Erythroblast (primary cell): ENCODE measurements at places on chromosomes 16 and 17.

DNA sequence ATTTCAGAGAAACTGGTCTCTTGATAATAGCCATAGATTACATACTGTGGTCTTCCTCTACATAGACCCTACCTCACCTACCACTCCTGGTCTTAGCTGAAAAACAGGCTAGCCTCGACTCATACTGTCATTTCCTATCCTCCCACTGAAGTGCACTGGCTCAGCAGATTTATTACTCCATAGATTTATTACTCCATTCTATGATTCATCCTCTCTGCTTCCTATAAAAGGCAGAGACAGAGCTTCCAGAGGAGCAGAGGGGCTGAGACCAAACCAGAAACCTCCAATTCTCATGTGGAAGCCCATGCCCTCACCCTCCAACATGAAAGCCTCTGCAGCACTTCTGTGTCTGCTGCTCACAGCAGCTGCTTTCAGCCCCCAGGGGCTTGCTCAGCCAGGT is at the start of gene CCL7:
Gene CCL7 (plus strand): TSS at position 253 of the 400 bp plus-strand sequence. CDS start 70 bp downstream, at position 323.
- DNase-seq = no peak

- DNase-seq = peak; percentile 17
These were observed 2.4 kb downstream of the OSGIN1 start for GRCh38 chr16:83955218-83956130.

DNA sequence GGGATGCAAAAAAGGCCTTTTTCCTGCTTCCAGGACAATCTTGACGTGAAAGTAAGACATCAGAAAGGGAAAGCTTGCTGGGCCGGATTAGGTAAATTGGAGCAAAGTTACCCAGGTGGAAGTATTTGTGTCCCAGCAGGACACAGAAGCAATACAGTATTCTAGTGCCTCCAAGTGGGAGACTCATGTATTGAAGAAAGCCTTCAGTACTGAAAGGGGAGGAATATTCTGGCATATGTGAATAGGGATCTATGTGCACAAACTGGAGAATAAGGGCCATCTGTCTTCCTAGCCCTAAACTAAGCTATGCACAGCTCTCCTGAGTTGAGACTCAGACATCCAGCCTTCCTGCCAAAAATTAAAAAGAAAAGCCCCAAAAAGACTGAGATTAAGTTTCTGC is 327.3 kb upstream of the CDH8 start:
- DNase-seq = no peak

DNA sequence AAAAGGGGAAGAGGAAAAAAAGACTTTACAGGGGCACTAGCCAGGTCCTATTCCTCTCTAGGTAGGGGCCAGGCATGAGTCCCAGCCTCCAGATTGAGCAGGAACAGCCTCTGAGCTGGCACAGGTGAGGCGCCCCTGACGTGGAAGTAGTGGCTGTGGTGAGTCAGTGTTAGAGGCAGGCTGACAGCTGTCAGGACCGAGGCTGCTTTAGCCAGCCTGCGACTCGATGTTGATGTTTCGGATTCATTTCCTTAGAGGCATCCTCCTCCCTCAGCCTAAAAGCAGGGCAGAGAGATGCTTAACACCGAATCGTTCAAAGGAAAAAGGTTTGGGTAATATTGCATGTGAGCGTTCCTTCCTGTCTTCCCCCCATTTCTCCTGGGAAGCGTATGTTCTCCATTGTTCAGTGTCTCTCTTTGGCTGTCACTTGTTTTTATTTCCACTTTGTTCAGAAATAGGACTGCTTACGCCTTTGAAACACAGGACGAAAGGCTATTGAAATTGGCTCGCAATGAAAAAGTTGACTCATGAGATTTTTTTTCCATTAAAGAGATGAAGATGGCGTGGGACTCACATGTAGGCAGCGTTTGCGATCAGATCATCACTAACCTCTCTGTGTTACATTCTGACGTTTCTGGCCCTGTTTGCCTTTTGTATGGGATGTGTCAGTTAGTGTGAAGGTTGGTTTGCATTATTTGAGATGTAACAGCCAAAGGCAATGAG is 1.3 kb downstream of the KIAA0513 start:
- DNase-seq = no peak

- no peak for DNase-seq
These were observed 769.1 kb upstream of the CDH8 start for GRCh38 chr16:62805221-62805857.

GRCh38 chr17:16924696-16925440 is 47.0 kb downstream of the TNFRSF13B start:
- DNase-seq = no peak

DNA sequence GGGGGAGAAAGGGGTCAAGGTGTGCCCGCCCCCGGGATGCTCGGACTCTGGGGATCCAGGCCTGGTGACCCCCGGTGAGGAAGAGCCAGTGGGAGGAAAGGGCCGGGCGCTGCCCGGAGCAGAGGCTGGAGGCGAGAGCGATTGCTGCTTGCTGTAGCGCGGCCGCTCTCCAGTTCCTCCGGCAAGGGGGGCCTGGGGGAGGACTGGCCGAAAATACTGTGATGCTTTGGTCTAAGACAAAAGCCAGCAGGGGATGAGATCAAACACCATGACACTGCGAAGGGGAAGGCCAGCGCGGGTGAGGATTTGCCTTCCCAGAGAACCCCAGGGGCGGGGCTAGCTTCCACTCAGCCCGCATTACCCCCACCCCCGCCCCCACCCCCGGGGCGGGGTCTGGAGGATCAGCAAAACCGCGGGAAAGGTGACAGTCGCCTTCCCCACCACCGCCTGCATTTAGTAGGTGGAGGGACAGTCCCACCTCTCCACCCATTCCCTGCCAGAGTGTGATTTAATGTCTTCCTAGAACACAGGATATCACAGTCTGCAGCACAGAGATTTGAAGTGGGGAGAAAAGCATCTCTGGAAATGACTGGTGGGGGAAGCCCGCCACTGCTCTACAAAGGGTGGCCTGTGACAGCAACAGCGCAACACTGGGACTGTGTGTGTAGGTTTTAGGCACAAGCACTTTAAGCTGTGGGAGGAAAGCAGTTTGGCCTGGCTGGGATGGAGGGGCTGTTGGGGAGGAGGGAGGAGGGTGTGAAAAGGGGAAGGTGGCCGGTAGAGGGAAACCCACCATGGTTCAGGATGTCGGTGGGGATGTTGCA is 25.7 kb downstream of the MRC2 start:
- peak; percentile 41 for DNase-seq

GRCh38 chr17:37373530-37374159 is 2.1 kb upstream of the C17orf78 start:
- DNase-seq = peak; percentile 78

GRCh38 chr16:53465606-53466280 is 31.5 kb downstream of the RBL2 start:
- peak; percentile 86 for DNase-seq

- DNase-seq = no peak
These were observed 49.0 kb upstream of the CHMP6 start for GRCh38 chr17:80942423-80943345.

DNA sequence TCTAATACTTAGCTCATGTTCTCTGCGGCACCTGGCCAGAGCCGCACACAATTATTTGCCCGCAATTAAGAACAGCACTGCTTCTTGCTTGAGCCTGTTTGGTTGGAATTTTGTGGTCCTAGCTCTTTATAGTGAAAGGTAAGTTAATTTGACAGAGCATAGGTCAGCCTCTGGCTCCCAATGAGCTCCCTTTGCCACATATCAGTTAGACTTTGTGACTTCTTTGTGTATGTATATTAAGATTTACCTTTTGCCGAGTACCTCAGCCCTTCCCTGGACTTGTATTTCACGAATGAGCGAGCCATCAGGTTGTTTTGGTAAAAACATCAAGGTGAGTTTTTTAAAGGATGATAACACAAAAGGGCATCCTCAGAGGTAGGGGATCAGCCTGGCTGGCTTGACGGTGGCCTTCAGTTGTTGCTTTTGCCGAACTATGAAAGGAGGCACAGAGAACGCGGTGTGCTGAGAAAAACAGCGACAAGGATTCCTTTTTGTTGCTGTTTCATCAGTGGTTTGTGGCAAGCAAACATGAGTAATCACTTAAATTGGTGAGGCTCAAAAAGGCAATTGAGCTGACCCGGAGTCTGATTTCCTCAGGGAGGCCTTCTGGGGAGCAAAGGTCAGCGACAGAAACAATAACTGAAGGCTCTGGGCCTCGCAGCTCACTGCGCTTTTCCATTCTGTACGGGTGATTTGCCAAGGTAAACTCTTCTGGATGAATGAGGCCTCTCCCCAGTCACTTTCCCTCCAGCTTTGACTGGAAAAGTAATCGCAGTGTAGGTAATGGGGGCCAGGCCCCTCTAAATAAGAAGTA is 163.6 kb downstream of the HS3ST3A1 start:
- DNase-seq = no peak

DNA sequence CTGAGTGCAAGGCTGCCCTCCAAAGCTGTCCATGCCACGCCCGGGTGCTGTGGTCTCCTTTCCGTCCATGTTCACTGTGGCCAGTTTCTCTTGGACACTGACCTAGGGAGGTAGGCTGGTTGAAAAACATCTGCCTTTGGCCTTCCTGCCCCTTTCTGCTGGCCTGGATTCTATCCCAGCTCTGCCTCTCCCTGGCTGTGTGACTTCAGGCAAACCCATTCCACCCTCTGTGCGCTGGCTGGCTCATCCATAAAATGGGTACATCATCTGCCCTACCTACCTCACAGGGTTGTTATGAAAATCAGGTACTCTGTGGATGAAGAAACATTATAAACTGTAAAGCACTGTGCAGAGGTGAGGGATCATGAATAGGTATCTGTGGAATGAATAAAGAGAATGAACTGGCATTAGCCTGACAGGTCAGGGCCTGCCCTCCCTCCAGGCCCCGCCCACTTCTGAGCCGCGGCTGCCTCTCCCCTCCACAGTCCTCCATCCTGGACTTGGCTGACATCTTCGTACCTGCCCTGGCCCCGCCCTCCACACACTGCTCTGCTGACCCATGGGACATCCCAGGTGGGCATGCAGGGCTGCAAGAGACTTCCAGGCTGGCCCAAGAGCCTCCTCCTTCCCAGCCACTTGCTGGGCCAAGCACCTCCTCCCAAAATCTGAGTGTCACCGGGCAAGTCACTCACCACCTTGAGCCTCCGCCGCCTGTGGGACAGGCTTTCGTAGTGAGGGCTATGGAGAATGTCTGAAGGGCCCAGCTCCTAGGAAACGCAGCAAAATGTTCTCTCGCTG is 7.0 kb upstream of the SPATA20 start:
- peak; percentile 24 for DNase-seq

DNA sequence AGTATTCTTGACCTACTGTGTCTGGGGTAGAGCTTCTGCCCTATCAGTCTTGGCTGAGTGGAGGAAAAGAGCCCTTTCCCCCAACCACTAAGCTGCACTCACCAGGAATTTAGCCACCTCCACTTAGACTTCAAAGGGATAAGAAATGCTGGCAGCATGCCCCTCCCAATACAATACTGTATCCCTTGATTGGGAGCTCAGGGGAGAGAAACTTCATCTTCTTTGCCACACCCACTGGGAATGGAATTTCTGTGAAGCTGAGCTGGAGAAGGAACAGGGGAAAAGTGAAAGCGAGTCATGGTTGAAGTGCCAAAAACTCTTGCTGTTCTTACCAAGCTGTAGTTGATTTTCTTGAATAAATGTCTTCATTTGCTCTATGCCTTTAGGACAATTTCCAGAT is 68.8 kb downstream of the CEP112 start:
- DNase-seq = no peak

- DNase-seq = peak; percentile 75
These were observed 189.2 kb upstream of the AXIN2 start for GRCh38 chr17:65750631-65751115.

DNA sequence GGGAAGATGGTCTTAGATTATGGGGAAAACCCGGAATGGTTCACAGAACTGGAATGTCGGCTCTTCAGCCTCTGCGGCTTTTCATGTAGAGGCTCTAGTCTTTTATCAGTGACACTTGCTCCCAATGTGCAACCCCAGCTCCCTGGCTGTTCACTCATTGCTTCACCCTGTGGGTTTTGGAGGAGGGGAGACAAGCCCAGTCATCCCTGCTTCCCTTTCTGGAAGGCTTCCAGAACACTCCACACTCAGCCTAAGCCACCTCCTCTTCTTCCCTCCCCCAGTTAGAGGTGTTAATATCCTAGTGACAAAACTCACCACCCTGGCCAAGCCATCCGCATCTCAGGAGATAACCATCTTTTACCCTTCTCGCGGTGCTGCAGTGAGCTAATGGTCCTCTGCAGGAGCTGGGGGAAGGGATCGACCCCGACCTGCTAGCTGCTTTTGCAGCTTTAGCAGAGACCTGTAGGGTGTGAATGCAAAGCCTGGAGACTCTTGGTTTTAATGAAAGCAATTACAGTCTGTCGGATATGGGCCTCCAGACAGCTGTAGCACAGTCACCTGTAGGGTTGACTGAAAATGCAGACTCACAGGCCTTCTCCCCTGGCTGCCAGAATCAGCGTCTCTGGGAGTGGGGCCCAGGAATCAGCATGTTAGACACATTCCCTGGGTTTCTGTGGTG is 24.3 kb upstream of the LASP1NB start:
- peak; percentile 9 for DNase-seq

- no peak for DNase-seq
These were observed 46.6 kb upstream of the LCMT1 start for GRCh38 chr16:25064937-25065336.

DNA sequence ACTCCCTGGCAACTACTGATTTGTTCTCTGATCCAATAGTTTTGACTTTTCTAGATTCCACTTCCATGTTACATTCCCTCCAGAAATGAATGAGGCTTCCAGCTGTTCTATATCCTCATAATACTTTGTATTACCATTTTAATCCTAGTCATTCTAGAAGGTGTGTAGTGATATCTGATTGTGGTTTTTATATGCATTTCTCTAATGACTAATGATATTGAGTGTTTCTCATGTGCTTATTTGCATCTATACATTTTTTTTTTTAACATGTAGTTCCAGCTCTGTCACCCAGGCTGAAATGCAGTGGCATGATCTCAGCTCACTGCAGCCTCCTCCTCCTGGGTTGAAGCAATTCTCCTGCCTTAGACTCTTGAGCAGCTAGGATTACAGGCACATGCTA is 7.3 kb downstream of the ADGRG5 start:
- no peak for DNase-seq

DNA sequence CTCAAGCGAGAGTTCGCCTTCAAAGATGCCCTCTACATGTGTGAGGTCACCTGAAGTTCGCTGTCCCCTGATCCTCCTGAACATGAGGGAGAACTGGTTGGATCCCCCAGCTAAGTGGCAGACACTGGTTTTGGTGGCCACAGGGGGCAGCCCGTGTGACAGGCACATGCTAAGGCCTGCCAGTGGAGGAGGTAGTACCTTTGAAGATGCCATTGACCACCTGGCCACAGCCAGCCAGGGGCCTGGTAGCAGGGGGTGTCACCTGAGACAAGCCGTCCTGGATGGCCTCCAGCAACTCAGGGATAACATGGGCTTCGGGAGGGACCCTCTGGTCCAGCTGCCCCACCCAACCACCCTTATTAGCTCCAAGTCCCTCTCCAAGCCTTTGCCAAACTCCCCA is 7.3 kb upstream of the ALDH3A1 start:
- no peak for DNase-seq

DNA sequence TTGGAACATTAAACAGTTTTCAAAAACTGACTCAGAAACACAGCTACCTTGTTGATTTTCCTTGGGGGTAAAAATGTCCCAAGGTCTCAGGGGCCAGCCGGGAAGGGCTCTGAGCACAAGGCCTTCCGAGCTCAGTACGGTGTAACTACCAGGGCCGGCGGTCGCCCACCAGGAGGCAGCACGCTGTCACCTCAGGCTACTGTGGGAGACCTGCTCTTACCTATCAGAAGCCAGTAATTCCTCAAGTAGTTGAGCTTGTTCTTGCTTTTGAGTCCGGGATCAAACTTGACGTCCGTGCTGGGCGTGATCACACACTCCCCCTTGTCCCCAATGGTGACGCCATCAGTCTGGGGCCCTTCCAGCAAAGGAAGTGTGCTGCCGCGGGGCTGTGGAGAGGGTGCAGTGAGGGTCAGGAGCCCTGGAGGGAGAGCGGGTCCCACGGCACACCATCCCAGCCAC is 43.4 kb upstream of the ICAM2 start:
- peak; percentile 58 for DNase-seq

- DNase-seq = no peak
These were observed 1437.5 kb upstream of the CDH8 start for GRCh38 chr16:63473725-63474124.
